ENCODE measurements at places on chromosomes 12 and 14.
A peak's percentile ranks its signal among the peaks of the same experiment; 100 is the strongest.

DNA sequence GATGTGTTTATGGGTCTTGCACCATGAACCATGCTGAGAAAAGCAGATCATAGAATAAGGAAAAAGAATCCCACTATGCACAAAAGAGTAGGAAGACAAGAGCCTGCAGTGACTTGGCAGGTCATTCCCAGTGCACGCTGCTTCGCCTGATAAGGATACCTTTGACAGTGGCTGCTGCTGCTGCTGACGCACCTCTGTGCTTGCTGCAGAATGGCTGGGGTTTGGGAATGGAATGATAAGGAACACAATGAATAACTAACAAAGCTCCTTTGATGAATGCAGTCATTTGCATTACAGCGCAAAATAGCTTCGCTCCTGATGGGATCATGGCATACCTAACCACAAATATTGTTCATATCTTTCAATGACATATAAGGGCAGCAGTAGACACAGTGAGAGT lies 278.7 kb downstream of the PDZRN4 start:
- DNase-seq = no peak

DNA sequence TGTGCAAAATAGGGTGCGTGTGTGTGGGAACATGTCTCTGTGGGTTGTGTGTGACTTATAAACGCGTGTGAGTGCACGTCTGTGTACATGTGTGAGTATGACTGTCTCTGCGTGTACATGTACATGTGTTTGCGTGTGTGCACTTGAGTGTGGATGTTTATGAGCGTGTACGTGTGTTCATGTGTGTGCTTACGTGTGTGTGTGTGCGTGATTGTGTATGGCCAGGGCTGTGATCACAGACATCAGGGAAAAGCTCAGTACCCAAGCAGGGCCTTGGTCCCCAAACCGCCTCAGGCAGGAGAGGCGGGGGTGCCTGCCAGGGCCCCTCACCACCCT lies 326.3 kb upstream of the DIO3 start:
- DNase-seq = no peak

- no peak for DNase-seq
These were observed 16.6 kb upstream of the CRIP2 start for GRCh38 chr14:105458010-105458409.

- DNase-seq = no peak
These were observed 103.4 kb upstream of the VASH1 start for GRCh38 chr14:76657846-76658245.

DNA sequence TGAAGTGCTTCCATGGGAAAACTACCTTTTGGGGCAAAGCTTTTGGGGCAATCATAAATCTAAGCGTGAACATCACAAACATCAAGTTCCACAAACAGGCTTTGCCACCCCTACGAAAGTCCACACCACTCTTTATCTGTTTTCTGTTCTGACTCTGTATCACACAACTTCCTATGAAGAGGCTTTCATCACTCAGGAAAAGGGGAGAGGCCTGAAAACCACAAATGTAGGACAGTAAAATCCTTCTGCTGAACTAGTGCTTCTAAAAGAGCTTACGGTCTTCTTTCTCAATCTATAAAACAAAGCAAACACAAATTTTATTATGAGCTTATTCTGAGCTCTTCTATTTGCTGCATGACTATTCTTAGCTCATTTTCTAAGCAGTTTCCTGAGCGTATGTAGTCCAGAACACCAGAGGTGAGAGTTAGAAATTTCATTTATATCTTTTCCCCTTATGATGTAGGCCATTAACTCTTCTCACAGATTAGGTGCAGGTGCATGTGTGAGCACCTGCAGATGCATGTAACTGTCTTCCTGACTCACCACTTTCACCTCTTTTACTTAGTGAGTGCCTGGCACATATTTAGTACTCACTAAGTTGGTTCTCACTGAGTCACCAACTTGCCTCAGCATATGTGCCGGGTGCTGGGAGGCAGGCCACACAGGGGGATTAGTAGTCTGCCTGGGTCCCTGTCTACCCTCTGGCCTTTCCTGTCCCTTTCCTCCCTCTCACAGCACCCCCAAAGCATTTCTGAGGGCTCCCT lies 32.9 kb upstream of the SYCP3 start:
- no peak for DNase-seq

GRCh38 chr12:7496451-7496850 lies 7.1 kb downstream of the CD163 start:
- no peak for DNase-seq

GRCh38 chr12:79982086-79983062 lies 47.5 kb upstream of the PPP1R12A start:
- DNase-seq = peak; percentile 18

DNA sequence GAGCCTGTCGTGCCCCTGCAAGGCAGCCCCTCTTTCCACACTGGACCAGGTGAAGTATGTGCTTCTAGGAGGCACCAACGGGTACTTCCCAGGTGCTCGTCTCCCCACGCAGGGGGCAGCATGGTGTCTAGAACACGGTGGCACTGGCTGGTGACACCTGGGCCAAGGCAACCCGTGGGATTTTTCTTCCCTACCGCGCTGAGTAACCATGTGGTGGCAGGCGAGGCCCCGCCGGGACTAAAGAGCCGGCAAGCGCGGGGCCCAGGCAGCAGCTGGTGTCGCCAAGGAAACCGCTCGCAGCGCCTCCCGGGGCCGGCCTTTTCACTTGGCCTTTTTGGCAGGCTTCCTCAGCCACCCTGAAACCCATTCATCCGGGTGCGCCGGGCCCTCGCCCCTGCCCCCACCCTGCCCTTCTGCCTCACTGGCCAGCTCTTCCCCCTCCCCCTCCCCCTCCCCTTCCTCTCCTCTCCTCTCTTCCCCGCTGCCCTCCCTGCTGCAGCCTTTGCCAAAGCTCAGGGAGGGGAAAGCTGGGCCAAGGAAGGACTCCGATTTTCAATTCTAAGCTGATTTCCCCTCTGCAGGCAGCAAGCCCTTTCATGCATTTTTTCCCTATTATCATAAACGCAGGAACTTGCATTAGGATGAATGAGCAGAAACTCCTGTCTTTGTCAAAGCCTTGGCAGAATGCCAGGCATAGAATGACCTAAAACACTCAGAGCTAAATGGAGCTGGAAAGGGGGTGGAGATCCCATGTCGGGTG lies 81.2 kb downstream of the IRF2BPL start:
- DNase-seq = peak; percentile 89

DNA sequence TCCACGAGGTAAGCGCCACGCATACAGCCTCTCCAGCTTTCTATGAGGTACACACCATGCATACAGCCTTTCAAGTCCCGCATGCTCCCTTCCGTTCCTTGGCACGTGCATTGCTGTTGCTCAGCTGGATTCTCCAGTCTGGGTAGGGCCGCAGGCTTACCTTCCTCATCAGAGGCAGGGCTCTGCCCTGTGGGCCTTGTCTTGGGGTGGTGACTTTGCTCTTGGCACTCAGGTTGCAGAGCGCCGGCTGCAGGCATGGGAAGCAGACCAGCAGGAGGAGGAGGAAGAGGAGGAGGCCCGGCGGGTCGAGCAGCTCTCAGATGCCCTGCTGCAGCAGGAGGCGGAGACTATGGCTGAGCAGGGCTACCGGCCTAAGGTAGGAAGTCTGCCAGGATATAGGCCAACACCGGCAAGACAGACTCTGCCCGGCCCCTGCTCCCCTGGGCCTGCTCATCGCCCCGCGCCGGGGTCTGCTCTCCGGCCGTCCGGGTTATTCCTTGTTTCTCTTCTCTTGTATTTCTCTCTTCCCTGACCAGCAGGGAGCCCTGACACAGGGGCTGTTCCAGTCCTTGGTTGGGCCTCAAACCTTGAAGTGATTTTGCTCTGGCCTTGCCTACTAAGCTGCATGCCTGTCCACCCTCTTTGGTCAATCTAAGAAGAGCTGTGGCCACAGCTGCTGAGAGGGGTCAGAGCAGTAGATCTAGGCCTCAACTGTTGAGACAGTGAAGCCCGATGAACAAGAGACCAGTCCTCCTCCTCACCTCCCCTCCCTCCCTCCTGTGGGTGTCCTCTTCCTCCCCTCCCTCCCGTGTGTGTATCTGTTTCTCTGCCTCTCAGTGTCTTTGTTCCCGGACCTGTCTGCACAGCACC lies 15.3 kb downstream of the TCHP start:
- DNase-seq = no peak

DNA sequence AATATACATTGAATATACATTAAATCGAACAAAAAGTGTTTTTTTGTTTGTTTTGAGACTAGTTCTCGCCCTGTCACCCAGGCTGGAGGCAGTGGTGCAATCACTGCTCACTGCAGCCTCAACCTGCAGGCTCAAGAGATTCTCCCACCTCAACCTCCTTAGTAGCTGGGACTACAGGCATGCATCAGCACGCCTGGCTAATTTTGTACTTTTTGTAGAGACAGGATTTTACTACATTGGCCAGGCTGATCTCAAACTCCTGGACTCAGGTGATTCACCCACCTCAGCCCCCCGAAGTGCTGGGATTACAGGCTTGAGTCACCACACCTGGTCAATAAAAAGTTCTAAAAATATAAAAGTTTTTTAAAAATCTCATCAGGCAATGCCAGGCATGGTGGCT lies 10.2 kb upstream of the RNF212B start:
- no peak for DNase-seq

DNA sequence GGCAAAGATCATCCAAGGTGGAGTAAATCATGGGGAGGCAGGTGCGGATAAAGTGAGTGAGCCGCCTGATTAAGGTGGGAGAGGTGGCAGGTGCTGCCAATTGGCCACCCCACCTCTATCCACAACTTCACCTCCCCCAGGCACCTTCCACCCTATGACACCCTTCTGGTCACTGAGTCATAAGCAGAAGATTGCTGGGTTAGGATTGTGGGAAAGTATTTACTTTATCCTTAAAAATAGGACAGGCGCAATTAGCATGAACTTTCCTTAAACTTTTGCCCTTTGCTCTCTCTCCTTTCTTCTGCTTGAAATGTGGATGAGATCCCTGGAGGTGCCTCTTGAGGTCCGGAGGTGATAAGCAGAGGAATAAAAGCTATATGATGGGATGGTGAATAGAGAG lies 14.9 kb upstream of the BMP4 start:
- no peak for DNase-seq

GRCh38 chr12:42957136-42957535 lies 367.6 kb upstream of the PRICKLE1 start:
- DNase-seq = no peak

DNA sequence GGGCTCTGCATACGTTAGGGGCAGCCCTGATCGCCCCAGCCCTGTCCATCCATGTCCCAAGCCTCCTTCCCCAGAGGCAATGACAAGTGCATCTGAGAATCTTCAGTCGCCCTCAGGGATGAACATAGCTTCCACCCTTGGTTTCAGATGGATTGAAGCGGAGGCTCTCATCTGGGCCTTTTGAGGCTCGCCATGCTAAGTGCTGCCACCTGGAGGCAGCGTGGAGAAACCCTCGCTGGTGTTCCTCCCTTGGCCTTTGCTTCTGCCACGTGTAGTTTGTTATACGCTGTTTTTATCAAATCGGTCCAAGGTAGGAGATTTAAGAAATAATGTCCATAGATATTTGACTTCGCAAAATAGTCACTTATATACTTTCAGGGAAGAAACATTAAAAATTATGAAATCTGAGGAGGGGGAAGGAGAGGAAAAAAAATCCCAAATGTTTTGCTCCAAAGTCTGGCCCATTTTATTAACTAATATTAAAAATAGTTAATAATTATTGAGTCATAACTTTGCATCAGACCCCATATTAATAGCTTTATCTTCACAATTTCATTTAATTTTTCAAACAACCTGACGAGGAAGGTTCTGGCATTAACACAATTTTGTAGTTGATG lies 28.8 kb upstream of the LRRC10 start:
- DNase-seq = peak; percentile 89

- no peak for DNase-seq
These were observed 161.1 kb downstream of the PPFIA2 start for GRCh38 chr12:81597928-81598604.

- DNase-seq = no peak
These were observed 26.7 kb upstream of the CFAP54 start for GRCh38 chr12:96462571-96463280.

DNA sequence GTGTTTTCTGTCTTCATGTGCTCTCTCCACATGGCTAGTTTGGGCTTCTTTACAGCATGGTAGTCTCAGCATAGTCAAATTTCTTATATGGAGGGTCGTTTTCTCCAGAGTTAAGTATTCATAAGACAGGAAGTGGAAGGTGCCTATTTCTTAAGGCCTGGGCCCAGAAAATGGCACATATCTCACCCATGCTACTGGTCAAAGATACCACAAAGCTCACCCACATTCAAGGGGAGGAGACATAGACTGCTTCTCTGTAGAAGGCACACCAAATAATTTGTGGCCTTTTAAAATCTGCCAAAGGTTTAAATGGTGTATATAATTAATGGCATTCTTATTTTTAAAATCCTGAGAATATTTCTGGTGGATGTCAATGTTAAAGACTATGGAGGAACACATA lies 44.8 kb downstream of the CCDC91 start:
- no peak for DNase-seq

- peak; percentile 82 for DNase-seq
These were observed 43.3 kb upstream of the DHRS4 start for GRCh38 chr14:23910101-23910875.

DNA sequence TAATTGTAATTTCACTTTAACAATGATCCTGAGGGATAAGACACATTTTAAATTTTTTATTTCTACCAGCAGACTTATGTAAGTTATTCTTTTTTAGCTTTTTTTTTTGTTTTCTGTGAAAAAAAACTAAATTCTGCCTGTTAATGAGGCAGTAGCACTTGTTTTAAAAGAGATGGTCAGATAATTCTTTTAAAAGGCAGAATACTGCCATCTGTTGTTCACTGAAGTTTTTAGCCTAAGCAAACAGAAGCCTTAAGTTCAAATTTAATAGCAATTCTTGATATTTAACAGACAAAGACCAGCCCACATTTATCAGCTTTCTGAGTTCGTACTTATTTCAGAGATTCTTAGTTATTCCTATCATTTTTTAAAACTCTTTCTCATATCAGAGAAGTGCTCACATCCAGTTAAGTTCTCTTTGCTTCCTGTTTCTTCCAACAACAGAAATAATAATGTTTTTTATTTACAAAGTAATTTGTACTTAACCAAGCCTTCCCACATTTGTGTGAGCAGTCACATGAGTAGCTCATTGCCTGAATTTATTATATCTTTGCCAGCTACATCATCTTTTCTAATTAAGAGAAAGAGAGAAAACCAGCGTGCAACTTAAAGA lies 93.4 kb upstream of the SLCO1C1 start:
- DNase-seq = peak; percentile 41

GRCh38 chr12:65319688-65320200 lies 41.3 kb downstream of the MSRB3 start:
- DNase-seq = no peak

DNA sequence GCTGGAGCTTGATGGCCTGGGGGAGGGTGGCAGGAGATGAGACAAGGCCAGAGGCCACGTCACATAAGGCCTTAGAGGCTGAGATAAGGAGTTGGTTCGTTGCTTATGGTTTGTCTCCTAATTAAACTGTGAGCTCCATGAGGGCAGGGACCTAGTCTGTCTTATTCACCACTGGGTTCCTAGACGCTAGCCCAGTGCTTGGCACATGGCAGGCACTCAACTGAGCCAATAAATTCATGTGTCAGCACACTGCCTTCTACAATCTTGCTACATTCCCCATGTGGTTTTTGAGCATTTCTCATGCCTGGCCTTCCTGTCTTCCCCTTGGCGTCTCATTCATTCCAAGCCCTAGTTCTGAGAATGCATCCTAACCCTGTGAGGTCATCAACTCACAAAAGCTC lies 92.5 kb upstream of the MED13L start:
- DNase-seq = peak; percentile 74
